ENCODE measurements at places on chromosomes 11 and 22.

DNA sequence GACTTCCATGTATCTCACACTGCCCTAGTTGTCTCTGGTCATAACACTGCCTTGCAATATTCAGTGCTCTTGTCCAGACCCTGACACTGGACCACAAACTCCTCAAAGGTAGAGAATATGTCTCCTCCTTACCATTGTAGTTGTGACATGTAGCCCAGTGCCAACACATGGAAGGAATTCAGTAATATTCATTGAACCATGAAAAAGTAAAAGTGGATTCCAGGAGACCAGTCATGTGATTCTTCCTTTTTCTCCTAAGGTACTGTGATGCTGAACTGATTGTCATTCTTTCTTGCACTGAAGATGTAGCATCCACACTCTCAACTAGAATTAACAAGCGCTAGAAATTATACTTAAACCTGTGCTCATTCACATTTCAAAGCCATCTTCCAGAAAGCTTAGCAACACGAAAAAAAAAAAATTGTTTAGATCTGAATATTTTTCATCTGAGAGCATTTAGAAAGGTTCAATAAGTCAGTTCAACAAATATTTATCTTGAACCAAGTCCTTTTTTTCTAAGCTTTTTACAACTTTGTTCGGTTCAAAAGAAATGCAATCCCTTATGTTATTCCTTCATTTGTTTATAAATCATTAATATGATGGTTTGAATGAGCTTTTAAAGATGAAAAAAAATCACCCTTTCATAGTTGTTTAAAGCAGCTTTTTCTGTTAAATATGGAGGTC is 224.7 kb upstream of the BLID start:
- no peak for DNase-seq

- no peak for DNase-seq
Measured at GRCh38 chr22:37781434-37782059, 26.2 kb upstream of the GCAT start.

DNA sequence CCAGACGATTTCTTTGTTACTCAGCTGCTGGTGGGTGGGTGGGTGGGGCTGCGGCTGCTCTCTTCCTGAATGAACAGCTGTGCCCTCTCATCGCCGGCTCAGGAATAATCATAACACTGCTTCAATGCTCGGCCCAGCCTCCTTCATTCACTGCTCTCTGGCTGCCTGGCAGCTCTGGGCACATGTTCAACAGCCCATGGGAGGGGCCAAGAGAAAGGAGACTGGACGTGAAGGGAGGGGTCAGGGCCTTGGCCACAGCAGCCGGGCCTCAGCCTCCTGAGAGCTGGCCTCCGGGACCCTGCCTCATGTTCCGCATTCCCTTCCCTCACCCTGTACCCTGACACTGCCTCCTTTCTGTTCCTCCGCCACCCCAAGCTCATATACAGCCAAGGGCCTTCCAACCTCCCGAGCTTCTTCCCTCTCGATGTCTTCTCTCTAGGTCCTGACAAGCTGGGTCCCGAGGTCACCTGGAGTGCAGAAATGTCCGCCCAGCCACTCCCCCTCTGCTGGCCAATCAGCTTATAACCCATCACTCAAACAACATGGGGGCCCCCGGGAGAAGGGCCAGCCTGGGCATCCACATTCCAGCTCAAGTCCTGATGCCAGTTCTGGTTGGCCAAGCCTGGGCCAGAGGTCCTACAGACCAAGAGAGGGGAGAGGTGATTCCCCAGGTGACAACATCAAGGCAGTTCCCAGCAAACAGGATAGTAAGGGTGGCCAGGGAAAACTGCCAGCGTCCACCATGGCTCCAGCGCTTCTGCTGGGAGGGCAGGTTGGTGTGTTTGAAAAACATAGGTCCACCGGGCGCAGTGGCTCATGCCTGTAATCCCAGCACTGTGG is 3.2 kb upstream of the CSDC2 start:
- DNase-seq = no peak

DNA sequence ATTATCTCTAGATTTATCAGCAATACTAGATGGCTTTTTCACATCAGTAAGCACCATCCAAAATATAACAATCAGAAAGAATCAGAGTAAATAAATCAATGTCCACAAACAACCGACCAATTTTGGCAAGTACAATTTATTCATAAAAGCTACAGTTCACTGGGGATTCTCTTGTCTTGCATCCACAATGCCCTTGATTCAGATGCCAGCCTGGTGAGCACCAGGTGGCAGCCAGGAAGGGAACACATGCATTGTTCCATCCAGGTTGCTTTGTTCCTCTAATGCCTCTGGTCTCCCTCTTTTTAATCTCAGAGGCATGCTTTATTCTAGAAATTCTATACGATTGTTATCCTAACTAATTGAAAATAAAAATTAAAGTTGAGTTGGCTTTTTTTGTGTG is 242.1 kb upstream of the KIRREL3 start:
- no peak for DNase-seq

GRCh38 chr11:73257342-73258103 is 14.6 kb upstream of the P2RY6 start:
- DNase-seq = no peak

DNA sequence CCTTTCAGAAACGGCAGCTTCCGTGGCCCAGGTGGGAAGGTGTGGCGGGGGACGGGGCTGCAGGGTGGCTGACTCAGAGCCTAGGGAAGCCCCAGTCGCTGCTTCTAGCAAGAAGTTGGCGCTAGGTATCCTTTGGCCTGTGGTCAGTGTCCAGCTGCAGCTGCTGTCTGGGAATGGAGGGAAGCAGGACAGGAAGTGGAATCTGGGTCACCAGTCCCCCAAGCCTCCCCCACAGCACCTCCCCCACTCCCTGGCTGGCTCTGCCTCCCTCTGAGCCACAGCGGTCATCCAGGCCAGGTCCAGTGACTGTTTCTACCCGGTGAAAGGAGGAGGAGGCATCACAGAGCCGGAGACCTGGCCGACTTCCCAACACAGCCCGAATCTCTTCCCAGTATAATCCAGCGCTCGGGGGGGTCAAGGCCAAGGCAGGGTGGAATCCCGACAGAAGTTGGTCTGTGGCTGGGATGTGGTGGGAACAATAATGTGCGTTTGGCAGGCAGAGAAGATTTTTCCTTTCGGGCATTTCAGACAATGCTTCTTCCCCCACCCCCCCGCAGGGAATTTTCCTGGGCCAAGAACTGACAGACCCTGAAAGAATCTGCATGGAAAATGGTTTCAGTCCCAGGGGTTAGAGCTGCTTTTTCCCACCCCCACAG is 45.1 kb downstream of the C11orf96 start:
- DNase-seq = no peak

- no peak for DNase-seq
Measured at GRCh38 chr22:31079095-31079642, 1.9 kb upstream of the SMTN start.

DNA sequence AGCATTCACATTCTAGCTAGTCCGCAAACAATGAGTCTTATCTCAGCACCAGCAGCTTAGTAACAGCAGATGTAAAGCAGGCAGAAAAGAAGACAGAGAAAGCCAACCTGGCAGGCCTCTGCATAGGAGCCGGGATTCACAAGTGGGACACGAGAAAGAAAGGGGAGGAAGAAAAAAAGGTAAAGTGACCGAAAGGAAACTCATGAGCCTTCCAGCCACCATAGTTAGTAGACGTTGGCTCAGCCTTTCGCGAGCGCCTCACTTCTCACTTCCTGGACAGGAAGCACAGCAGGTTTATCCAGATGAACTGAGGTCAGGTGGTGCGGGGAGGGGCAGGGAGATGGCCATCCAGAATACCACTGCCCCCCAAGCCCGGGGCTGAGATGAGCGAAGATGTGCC is 19.7 kb upstream of the KAT5 start:
- DNase-seq = no peak

- DNase-seq = no peak
Measured at GRCh38 chr11:67996622-67997474, 7.0 kb downstream of the UNC93B1 start.

DNA sequence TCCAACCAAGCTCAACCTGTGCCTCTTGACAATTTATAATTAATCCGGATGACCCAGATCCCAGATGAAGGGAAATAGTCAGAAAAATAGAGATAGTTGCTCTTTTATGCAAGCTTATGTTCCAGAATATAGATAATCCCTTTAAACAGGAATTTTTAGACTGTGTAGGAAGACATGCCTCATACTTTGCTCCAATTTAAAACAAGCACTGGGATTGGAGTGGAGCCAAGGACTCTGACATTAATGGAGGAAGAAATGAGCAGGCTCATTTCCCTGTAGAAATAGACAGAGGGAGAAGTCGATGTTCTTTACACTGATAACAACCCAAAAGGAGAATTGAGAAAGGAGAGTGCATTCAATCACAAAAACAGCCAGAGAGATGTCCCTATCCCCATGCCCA is 70.1 kb upstream of the LRRC55 start:
- DNase-seq = no peak

- DNase-seq = no peak
Measured at GRCh38 chr22:36340621-36341020, 47.1 kb downstream of the MYH9 start.

GRCh38 chr22:47808236-47808635 is 1045.8 kb downstream of the TBC1D22A start:
- no peak for DNase-seq

DNA sequence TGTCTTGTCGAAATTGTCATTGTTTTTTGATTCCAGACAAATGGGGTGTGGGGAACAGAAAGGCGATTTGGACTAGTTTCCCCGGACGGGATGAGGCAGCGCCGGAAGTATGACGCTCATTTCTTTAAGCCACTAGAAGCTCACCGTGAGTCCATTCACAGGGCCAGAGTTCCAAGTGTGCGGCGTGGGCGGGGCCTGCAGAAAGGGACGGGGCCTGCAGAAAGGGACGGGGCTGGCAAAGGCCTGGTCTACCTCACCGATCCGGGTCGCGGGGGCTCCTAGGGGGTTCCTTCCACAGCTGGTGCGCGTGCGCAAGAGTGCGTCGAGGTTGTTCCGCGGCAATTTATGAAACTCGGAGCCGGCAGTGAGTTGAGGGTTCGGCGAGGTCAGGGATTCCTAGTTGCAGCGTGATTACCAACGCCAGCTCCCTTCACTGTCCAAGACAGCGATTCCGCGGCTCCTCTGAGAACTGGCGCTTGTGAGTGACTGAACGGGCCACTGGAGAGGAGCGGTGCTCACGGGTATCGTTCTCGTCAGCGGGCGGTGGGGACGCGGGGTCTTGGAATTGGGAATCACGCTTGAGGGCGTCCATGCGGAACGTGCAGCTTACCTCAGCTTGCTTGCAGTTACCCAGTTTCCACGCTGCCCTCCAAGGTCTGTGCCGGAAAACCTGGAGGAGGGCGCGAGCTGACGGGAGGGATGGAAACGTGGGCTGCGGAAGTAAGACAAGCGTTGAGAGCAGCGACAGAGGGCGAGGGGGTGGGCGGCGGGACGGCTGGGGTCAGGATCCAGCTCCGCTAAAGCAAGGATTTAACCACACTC is at the start of gene ZNF215:
ZNF215 (plus strand) TSS at position 219 of the 822 bp plus-strand sequence. CDS start 5,847 bp downstream, outside the sequence.
- peak; percentile 4 for DNase-seq

- no peak for DNase-seq
Measured at GRCh38 chr11:40100781-40101180, 1358.7 kb downstream of the LRRC4C start.

DNA sequence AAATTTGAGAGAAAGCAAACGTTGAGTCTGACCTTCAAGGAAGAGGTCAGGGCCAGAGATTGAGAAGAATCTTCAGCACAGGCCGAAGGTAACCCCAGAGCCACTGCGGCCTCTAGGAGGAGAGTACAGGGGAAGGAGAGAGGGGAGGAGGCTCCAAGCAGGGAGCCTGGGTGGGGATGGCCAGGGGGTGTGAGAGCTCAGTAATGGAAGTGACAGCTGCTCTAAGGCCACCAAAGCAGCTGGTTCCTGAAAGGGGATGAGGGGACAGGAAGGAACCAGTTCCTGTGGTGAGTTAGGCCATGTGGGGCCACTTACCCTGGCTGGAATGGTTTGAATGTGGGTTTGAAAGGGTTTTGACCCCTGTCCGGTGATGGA is 46.1 kb downstream of the PISD start:
- DNase-seq = no peak

- no peak for DNase-seq
Measured at GRCh38 chr11:129013737-129014475, 71.2 kb upstream of the TP53AIP1 start.

DNA sequence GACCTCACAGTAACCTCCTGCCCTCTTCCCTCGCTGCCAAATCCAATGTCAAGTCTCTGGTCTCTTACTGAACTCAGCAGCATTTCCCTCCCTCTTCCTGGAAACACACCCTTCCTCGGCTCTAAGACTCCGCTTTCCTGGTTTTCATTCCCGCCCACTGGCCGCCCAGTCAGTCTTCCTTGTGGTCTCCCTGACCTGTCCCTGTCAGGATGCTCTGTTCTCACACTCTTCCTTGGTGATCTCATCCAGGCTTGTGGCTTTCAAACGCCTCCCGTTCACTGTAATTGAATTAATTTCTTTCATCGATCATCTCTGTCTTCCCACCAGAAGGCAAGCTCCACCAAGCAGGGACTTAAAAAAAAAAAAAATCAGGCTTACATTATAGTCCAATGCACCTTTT is 33.5 kb downstream of the MYO18B start:
- no peak for DNase-seq

DNA sequence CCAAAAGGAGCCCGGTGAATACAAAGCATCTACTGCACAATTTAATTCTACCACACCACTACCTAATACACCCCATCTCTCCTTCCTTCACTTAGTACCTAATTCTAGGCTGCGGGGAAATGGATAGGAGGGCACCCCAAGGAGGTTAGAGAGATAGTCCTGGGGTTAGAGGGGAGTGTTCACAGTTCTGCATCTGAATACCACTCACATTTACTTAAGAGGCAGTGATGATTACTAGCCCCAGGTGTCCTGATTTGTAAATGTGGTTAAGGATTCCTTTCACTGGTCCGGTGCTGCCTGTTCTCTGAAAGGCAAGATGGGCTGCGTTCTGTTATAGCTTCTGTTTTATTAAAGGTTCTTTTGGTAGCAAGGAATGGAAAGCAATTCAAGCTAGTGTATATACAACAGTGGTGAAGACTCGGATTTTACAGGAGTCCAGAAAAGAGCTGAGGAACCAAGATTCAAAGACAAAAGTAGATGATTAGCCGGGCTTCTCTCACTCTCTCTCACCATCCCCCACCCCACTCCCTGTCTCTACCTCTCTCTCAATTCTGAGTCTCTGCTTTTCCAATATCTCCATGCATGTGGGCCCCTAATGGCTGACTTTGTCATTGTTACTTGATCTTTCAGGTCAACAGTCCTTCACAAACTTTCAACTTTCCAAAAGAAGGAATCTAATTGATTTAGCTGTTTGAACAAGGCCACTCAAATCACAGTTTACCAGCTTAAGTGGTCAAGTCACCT is 8.7 kb upstream of the KCNA4 start:
- no peak for DNase-seq

GRCh38 chr11:45915446-45915845 is 2.2 kb downstream of the PEX16 start:
- DNase-seq = no peak
